Omental fat pad (tissue), 4 donors: ENCODE measurements at places on chromosomes 1 and 21. TPM values are rescaled to one million over a fixed set of nuclear protein-coding genes. Genes with fewer than 3 reads are reported as not detected.

DNA sequence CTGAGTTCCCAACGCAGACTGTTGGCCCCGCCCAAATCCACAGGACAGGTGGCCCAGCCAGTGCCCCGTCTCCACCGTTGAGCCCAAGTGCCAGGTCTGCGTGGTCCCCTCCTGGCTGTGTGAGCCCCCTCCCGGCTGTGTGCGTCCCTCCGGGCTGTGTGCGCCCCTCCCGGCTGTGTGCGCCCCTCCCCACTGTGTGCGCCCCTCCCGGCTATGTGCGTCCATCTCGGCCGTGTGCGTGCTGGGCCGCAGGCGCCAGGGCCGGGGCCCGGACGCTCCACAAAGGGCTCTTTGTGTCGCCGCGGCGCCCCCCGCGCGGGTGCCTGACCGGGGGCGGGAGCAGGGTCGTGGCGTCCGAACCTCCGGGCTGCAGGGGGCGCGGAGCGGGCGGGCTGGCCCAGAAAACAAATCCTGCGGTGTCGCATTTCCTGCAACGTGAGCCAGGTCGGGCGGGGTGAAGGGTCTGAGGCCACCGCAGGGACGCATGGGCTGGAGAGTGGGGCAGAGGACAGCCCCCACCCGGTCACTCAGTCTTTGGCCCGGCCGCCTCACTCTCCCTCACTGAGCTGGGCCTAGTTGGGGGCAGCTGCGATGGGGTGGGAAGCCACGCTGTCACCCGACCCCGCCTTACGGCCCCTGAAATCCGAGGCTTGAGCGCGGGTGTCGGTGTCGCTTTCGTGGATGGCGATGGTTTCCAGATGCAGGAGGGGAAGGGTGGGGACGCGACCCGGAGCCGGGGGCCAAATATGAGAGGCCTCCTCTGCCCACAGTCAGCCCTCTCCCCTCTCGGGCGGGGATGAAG lies 18.8 kb downstream of the TNFRSF25 start:
- DNase-seq, result no peak

DNA sequence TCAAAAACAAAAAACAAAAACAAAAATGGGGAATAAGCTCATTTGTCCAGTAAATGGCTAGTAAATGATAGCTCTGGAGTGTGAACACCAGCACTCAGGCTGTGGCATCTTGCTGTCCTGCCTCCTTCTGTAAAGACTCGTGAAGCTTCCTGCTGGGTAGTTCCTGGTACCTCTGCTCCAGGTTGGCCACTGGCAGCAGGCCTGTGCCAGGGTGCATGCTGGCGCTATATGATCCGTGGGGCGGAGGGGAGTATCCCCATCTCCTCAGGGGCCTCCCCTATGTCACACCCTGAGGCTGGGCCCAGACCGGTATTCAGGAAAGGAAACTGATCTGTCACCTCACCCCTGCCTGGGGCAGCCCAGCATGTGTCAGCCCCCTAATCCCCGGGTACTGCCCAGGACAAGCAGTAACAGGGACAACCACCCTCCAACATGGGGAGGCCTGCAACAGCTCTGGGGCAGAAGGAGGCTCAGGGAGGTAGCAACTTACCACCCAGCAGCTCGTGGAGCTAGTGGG lies 14.1 kb downstream of the ALPL start:
- DNase-seq, result no peak

Gene SIK1
- 6.4 TPM for total RNA-seq

Gene TIE1
- total RNA-seq, result 46.0 TPM

Gene PTGFR
- 1.9 TPM for total RNA-seq

Gene LPAR3
- 0.72 TPM for total RNA-seq

Gene CDC42SE1
- total RNA-seq, result 91.0 TPM
